ENCODE measurements at places on chromosomes 4 and X. TPM values are rescaled to one million over a fixed set of nuclear protein-coding genes. Genes with fewer than 3 reads are reported as not detected.

Gene GSX2
- polyA plus RNA-seq = not detected

Gene PUDP
- 4.8 TPM for polyA plus RNA-seq

Gene ATP6AP2
- polyA plus RNA-seq = 103 TPM

Gene CFAP47
- polyA plus RNA-seq = not detected

Gene SSX2B
- not detected for polyA plus RNA-seq

Gene CYTL1
- polyA plus RNA-seq = 73.5 TPM

Gene CT55
- polyA plus RNA-seq = not detected

Gene VSIG4
- 105 TPM for polyA plus RNA-seq

Gene CXCL11
- 2.3 TPM for polyA plus RNA-seq

Gene TRIM75
- not detected for polyA plus RNA-seq

Gene IL15
- polyA plus RNA-seq = 19.7 TPM

Gene XAGE1A
- not detected for polyA plus RNA-seq

Gene SAGE1
- polyA plus RNA-seq = not detected

Gene SYN1
- 0.90 TPM for polyA plus RNA-seq

Gene SMAD1
- 5.2 TPM for polyA plus RNA-seq

Gene PRR32
- not detected for polyA plus RNA-seq

Gene MAGEA2
- polyA plus RNA-seq = not detected

Gene GAGE10
- not detected for polyA plus RNA-seq
